Motor neuron (in vitro differentiated cells): ENCODE measurements at places on chromosomes 3 and 15.

- ATAC-seq: peak; percentile 94
Observed at GRCh38 chr3:155065537-155065936, 14.6 kb upstream of the MME start.

GRCh38 chr3:47005212-47006144, 26.0 kb downstream of the NBEAL2 start:
- ATAC-seq: no peak

DNA sequence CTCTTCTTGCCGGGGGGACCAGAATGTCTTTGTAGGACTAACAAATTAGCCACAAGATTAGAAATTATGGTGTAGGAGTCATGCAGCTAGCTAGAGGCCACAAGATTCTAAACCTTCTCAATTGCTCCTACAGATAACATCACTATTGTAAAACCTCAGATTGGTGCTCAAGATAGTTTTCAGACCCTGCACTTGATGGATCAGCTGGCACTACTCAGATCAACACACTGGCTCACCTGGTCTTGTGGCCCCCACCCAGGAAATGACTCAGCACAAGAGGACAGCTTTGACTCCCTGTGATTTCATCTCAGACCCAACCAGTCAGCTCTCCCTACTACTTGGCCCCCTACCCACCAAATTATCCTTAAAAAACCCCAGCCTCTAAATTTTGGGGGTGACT, 124.1 kb upstream of the RASGRP1 start:
- no peak for ATAC-seq

GRCh38 chr3:61702453-61702852, 141.1 kb downstream of the PTPRG start:
- ATAC-seq: no peak

DNA sequence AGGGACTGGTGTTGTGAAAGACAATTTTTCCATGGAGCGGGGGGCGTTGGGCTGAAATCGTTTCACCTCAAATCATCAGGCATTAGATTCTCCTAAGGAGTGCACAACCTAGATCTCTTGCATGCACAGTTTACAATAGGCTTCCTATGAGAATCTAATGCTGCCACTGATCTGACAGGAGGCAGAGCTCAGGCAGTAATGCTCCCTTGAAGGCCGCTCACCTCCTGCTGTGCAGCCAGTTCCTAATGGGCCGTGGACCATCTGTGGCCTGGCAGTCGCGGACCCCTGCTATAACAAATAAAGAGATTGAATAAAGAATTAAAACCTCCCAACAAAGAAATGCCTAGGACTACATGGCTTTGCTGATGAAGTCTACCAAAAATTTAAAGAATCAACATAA, 25.3 kb upstream of the ANKRD28 start:
- no peak for ATAC-seq

- no peak for ATAC-seq
Observed at GRCh38 chr3:86993704-86994103, 2.8 kb upstream of the VGLL3 start.

DNA sequence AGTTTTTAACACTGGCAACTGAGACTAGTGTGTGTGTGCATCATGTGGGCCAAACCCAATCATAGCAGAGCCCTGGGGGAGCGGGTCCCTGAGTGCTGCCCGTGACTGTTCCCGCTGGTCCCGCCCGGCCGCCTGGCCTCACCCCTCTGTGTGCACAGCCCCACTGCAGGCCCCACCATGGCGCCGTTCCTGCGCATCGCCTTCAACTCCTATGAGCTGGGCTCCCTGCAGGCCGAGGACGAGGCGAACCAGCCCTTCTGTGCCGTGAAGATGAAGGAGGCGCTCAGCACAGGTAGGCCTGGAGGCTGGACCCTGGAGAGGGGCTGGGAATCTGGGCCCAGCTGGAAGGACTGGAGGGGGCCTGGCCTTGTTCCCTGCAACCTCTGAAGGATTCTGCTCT, 17.2 kb downstream of the PRKCD start:
- ATAC-seq: no peak

- ATAC-seq: no peak
Observed at GRCh38 chr15:25401501-25401900, 37.3 kb downstream of the UBE3A start.

DNA sequence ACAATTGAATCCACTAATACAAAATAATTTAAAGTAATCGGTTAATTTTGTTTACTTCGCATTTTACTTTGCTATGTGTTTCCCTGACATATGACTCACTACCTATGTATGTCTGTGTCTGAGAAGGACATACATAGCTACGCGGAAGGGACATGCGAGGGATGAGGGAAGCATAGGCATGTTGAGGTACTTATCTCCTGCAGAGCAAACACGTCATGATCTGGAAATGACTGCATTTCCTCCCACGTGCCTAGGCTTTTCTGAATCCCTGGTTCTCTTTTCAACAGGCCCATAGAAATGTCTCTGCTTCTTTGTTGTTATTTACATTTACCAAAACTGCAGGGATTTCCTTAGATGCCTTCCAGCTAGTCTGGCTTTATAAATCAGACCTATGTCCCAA, 27.5 kb downstream of the ALCAM start:
- ATAC-seq: no peak

GRCh38 chr3:61610316-61610715, 48.9 kb downstream of the PTPRG start:
- no peak for ATAC-seq

- ATAC-seq: no peak
Observed at GRCh38 chr15:85125056-85125661, 143.5 kb downstream of the PDE8A start.

DNA sequence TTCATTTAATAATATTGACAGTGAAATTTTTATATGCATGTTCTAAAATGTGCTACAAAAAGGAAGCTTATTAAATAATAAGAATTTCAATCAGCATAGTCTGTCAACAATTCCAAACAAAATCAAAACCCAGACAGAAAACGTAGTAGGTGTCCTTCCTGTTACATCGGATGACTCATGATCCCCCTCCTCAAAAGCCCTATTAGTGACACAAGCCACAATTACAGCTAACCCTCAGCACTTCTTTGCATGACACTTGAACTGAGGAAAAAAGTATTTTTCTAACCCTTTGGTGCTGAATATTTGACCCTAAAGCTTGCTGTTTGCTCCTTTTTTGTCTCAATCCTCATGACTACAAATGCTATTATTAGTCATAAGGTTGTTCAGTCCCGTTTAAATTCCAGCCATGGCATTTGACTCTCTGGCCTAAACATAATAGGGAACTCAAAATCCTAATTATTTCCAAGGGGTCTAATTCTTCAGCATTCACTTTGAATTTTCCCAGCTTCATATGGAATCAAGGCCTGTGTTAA, 78.1 kb downstream of the COL8A1 start:
- ATAC-seq: no peak

GRCh38 chr3:17175187-17175807, 290.5 kb downstream of the PLCL2 start:
- no peak for ATAC-seq

DNA sequence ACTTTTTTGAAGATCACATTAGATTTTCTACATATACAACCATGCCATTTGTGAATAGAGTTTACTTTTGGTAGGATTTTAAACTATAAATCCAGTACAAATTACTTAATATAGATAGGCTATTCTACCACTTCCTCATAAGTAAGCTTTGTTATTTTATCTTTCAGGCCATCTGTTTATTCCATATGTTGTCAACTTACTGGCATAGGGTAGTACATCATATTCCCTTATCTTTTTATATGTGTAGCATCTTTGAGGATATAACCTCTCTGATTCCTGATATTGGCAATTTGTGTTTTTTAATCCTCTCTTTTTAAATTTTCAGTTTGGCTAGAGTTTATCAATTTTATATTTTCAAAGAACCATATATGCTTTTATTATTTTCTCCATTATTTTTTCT, 515.4 kb downstream of the DIPK2A start:
- no peak for ATAC-seq

DNA sequence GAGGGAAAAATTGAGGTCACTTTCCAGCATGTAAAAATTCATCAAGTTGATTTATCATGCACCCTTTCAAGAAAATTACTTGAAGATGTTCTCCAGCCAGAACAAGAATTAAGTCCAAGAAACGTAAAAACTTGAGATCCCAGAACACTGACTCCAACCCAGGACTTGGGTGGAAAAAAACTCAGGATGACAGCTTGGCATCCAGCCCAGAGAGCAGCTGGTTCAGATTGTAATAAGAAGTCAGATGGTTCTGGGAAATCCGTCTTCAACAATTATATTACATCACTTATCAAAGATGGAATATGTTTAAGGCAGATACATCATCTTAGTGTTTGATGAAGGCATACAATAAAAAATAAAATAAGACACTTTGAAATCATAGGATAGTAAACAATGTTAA, 23.0 kb upstream of the DNAJC13 start:
- ATAC-seq: no peak

- ATAC-seq: peak; percentile 28
Observed at GRCh38 chr3:12759097-12759679, at the start of gene TMEM40. Gene TMEM40 (minus strand): TSS chr3:12759259. CDS start chr3:12749832, 9,427 bp downstream.

- no peak for ATAC-seq
Observed at GRCh38 chr3:188416041-188416440, 262.1 kb downstream of the LPP start.

- no peak for ATAC-seq
Observed at GRCh38 chr15:68298882-68299381, 21.4 kb downstream of the FEM1B start.

GRCh38 chr15:64845183-64845611, 3.5 kb downstream of the PLEKHO2 start:
- ATAC-seq: no peak

DNA sequence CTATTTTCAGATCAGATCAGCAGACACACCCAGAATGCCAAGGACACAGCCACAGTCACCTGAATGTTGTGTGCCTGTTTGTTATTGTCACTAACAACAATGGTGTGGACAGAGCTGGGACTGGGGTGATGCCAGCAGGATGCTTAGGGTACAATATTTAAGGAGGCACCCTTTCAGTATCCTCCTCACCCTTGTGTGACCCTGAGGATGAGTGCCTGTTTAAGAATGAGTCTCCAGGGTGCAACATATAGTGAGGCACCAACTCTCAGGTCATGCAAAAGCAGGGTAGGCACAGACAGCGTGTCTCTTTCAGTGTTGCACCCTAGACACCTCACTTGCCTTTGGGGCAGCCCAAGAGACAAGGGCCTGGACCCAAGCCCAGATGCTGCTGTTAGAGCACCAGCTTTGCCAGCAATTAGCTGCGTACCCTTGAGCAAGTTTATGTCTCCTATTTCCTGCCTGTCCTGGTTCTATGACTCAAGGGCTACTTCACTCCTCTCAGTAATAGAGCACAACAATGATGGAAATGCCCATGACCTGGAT, 122.6 kb downstream of the AQP9 start:
- ATAC-seq: no peak

GRCh38 chr15:80691575-80691974, 3.5 kb upstream of the ABHD17C start:
- no peak for ATAC-seq

DNA sequence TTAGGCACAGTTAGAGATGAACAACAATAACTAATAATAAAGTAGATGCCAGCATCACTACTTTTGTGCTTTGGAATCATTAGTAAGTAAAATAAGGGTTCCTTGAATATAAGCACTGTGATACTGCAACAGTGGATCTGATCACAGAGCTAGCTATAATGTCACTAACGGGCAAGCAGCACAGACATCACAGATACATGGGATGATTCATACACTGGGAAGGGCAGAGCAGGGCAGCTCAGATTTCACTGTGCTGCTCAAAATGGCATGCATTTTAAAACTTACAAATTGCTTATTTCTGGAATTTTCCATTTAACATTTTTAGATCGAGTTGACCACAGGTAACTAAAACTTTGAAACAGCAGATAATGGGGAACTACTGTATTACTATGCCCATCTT, 476.6 kb downstream of the FHIT start:
- peak; percentile 98 for ATAC-seq

DNA sequence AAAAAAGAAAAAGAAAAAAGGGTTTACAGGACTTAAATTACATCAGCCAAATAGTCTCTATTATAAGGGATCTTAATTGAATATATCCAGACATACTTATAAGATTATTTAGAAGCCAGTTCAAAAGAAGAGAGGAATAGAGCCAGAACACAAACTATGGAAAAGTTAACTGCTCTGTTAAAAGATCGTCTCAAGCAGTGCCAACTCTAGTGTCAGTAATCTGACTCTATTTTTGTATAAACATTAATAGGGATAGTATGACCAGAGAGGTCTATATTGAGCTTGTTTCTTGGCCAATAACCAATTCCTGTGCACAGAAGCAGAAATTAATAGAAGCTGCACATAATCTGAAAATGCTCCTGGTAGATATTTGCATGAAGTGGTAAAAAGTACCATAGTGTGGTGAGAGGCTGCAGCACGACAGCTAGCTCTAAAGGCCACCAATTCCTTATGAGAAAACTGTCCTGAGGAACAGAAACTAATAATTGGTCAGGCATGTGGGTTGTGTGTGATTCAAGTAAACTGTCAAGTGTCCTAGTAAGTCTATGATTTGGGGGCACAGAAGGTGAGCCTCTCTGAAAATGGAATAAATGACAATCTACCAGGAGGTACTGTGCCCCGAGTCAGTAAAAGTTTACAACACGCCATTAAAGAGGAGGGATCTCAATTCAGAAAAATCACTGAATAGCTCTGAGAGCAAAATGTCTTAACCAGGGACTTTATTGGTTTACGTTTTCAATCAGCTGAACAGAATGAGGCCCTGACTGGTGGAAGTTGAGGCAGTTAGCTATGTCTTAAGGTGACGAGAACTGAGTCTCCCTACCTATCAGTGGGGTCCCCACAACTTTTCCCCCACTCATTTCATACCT, 51.5 kb upstream of the NANOGP8 start:
- ATAC-seq: no peak
